WTC11 (cell line): ENCODE measurements at places on chromosomes 6 and 20. TPM values are rescaled to one million over a fixed set of nuclear protein-coding genes. Genes with fewer than 3 reads are reported as not detected.

The L3MBTL3 gene
- 13.0 to 18.1 TPM (median 13.7 TPM) in 3 replicates for total RNA-seq

The FERMT1 gene
- total RNA-seq, result 16.8 to 23.0 TPM (median 17.6 TPM) in 3 replicates

The FAM83B gene
- 3.9 to 4.2 TPM (median 4.0 TPM) in 3 replicates for total RNA-seq

- H3K27me3 ChIP-seq, result no peaks in the 10 kb centered on the region
- peaks cover 9% of the 10 kb centered on the region for H3K4me1 ChIP-seq
- DNase-seq, result no peak
- H3K27ac ChIP-seq, result no peak overlapping the region
Measured at GRCh38 chr20:7371518-7372163, 568.6 kb downstream of the HAO1 start.

GRCh38 chr20:584971-585301 lies 25.2 kb downstream of the TCF15 start:
- H3K36me3 ChIP-seq, result no peaks in the 10 kb centered on the region
- no peak overlapping the region for H3K27ac ChIP-seq
- H3K4me3 ChIP-seq, result no peak overlapping the region
- no peaks in the 10 kb centered on the region for H3K27me3 ChIP-seq
- DNase-seq, result no peak

- no peak overlapping the region for H3K4me3 ChIP-seq
- H3K27ac ChIP-seq, result no peak overlapping the region
- peaks cover 8% of the 10 kb centered on the region for H3K36me3 ChIP-seq
- H3K27me3 ChIP-seq, result peaks cover 10% of the 10 kb centered on the region
- no peak for DNase-seq
Measured at GRCh38 chr6:41257369-41258195, 28.9 kb downstream of the TREM1 start.

DNA sequence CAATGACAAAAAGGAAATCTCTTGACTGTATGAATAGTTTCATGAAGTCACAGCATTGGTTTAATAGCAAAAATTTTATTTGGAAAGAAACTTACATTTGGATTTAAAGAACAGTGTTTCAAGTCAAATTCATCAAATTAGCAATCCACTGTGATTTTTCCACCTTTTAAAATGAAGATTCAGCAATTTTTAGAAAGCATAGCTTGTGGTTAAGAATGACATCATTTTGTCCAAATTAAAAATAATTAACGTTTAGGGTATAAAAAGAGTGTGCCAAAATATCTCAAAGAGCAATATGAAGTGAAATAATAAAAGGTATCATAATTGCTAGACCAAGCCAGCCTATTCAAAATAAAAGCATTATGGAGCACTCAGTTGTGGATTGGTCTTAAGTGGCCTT lies 114.6 kb downstream of the PAX1 start:
- no peaks in the 10 kb centered on the region for H3K36me3 ChIP-seq
- no peaks in the 10 kb centered on the region for H3K27me3 ChIP-seq
- H3K27ac ChIP-seq, result no peak overlapping the region
- no peak for DNase-seq
- peaks cover 21% of the 10 kb centered on the region for H3K4me1 ChIP-seq

- H3K4me1 ChIP-seq, result no peaks in the 10 kb centered on the region
- no peaks in the 10 kb centered on the region for H3K27me3 ChIP-seq
- H3K27ac ChIP-seq, result no peak overlapping the region
- DNase-seq, result no peak
- no peaks in the 10 kb centered on the region for H3K36me3 ChIP-seq
Measured at GRCh38 chr6:71321314-71321713, 32.7 kb downstream of the OGFRL1 start.

GRCh38 chr6:150336299-150336698 lies 32.5 kb upstream of the IYD start:
- no peaks in the 10 kb centered on the region for H3K36me3 ChIP-seq
- H3K4me1 ChIP-seq, result 0 out of 2 replicates have a peak, but pooled peaks cover 3% of the 10 kb centered on the region
- no peak overlapping the region for H3K4me3 ChIP-seq
- H3K27me3 ChIP-seq, result no peaks in the 10 kb centered on the region; the same call in 1 of the 2 replicates
